A172 (cell line): ENCODE measurements at places on chromosomes 16 and 17.

GRCh38 chr16:47970291-47970931 is 185.4 kb downstream of the ABCC12 start:
- DNase-seq = peak; percentile 56

DNA sequence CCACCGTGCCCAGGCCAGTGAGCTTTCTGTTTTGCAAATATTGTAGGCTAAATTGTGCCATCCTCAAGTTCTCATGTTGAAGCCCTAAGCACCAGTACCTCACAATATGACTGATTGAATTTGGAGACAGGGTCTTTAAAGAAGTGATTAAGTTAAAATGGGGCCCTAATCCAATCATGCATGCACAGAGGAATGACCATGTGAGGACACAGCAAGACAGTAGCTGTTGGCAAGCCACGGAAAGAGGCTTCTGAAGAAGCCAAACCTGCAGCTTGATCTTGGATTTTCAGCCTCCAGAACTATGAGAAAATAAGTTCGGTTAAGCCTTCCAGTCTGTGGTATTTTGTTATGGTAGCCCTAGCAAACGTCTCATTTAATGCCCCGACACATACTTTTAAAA is 24.9 kb downstream of the TOM1L2 start:
- DNase-seq = no peak

- DNase-seq = no peak
Measured at GRCh38 chr17:7211491-7212273, 8.0 kb downstream of the DLG4 start.

DNA sequence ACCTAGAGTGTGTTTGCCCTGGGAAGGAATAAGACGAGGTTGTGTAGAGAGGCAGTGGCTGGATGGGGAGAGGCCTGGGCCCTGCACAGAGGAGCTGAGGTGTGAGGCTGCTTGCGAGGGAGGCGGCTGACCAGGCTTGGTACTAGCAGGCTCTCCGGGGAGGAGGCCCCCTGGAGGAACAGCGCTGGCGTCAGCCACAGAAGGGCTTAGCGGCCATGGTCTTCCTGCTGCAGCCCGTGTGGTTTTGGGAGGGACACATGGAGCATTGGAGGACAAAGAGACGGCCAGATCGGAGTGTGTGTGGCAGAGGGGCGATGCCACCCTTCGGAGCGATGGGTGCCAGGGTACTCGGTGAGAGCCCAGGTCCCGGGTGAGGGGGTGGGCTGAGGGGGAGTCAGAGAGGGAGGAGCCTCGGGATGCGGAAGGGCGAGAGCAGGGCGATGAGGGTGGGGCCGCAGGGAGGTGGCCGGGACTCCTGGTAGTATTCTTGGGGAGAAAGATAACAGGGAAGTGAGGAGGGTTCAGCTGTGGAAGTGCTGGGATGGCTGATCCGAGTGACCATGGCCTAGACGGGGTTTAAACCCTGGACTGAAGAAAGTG is 8.3 kb downstream of the BANP start:
- no peak for DNase-seq

GRCh38 chr17:40726919-40727318 is 23.4 kb upstream of the KRT24 start:
- DNase-seq = no peak
